ENCODE measurements at places on chromosomes 12 and 14.

GRCh38 chr12:49503674-49504180, 35.1 kb upstream of the KCNH3 start:
- DNase-seq, result peak; percentile 54

- DNase-seq, result peak; percentile 71
Observed at GRCh38 chr14:103923863-103924262, 4.4 kb upstream of the TDRD9 start.

DNA sequence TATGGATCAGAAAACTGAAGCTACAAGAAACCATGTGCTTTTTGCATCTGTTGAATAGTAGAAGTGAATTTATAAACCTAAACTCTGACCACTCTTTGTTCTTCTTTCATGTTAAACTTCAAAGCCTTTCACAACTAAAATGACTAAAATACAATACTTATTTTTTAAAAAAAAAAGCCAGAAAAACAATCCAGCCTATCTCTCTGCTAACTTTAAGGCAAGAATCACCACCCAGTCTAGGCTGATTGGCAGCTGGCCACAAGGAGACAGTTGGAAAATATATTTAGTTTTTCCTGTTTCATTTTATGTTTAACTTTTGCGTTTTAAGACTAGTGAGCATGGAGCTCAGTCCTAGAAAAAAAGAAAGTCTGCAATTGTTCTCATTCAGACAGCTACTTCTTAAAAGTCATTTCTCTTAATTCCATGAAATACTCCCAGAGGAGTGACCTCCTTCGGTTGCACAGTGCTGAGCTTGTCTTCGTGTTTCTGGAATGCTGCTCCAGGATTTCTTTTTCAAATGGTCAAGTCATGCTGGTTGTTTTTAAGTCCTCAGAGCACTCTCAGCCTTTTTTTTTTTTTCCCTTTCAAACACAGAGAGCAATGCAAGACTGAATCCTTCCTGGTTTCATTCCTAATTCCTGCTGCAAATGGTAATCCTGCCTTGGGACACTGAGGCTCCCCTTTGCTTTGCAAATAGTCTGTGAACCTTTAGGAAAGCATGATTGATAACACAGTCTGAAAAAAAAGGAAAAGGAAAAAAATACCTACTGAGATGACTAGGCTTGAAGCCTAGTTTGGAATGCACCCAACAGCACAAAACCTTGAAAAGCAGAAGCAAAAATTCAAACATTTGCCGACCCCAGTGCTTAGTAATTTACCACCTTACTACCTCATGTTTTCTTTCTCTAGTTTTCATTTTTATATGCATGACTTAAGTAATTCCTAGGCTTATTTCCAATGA, 233.3 kb upstream of the DAAM1 start:
- no peak for DNase-seq

- DNase-seq, result no peak
Observed at GRCh38 chr12:43957732-43958372, 122.0 kb downstream of the TMEM117 start.

DNA sequence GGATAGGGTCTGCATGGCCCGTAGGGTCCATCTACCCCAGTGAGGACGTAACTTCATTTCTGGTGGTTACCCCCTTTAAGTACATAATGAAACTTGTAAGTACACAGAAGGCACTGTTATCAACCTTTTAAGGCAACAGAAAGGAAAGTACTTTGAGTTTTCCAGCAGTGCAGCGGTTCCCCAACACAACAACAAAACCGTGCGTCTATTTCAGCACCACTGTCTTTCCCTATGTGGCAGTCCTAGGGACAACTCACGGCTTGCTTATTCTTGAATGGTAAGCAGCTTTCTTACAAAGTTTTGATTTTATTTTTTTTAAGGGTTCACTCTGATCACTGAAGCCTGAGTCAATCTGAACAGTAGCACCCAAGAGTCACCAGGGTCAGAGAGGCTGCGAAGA, 46.3 kb downstream of the FOXN3 start:
- DNase-seq, result no peak

Measured in NCI-H146 (cell line).